NCI-H748 treated with DMSO at 0.1 percent for 48 hours (cell line): ENCODE measurements at places on chromosomes 6 and 20.

DNA sequence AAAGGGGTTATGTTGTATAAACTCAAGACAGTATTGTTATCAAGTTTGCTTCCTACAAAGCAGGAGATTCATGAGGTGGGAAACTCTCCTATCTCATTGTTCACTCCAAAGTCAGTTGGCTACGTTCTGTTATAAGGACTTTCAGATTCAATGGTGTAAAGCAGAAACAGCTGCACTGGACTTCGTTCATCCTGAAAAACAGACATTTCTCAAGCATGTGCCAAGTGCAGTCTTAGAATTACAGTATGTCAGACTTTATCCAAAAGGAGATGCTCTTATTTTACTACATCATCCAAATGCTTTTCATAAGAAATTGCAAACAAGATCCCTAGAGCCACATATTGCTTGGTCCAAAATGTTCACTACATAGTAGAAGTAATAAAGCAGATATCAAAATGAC is 14.9 kb downstream of the COL21A1 start:
- no peak for DNase-seq

- no peak for DNase-seq
Observed at GRCh38 chr6:30793521-30794194, 49.3 kb upstream of the IER3 start.

- no peak for DNase-seq
Observed at GRCh38 chr20:60331688-60332300, 373.6 kb downstream of the CDH26 start.

GRCh38 chr6:80793411-80793810 is 686.9 kb downstream of the BCKDHB start:
- no peak for DNase-seq

- DNase-seq: no peak
Observed at GRCh38 chr6:155483858-155484257, 28.2 kb upstream of the NOX3 start.

DNA sequence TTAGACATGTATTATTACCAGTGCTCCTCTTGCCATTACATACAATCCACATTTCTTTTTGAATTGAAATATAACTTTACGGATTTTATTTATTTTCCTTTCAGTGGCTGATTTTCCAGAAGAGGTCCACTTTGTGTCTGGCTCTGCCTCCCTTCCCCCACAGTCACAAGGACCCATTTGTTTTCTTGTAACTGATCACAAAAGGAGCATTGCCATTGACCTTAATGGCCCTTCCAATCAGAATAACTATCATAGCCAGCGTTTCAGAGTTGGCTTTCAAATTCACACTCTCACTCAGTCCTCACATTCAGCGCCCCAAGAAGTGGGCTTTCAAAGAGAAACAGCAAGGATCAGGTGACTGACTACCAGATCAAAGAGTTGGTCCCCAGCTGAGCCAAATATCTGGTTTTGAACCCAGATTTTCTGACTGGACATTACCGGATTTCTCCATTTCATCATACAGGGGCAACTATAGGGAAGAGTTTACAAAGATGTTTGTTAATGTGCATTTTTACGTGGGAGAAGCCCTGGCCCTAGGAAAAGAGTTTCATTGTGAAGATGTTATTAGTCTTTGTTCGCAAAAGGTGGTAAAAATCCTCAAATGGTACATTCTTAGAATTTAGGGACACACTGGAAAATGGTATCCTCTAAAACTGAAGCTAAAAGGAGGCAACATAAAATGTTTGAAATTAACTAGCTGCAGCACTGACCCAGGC is 2.0 kb upstream of the SLC22A23 start:
- DNase-seq: no peak

DNA sequence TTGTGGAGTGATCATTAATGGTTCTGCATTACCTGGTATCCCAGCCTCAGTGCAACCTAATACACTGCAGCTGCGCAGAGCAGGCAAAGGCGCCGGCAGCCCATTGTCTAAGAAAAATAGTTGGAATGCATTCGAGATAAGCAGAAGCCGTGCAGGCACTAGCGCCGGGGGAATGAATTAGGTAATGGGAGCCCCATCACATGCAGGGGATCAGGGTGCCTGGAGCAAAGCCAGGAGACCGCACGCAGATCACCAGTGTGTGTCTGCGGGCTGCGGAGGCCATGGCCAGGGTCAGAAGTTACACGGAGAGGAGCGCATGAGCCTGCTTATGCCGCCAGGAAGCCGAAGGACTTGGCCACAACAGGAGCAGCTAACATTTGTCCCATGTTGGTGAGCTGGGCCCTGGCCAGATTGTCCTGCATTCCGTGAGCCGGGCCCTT is 156.8 kb downstream of the DLL1 start:
- no peak for DNase-seq

- no peak for DNase-seq
Observed at GRCh38 chr6:159232751-159233150, 63.6 kb downstream of the FNDC1 start.

- DNase-seq: peak; percentile 68
Observed at GRCh38 chr6:138107752-138108592, 753 bp upstream of the PERP start.

DNA sequence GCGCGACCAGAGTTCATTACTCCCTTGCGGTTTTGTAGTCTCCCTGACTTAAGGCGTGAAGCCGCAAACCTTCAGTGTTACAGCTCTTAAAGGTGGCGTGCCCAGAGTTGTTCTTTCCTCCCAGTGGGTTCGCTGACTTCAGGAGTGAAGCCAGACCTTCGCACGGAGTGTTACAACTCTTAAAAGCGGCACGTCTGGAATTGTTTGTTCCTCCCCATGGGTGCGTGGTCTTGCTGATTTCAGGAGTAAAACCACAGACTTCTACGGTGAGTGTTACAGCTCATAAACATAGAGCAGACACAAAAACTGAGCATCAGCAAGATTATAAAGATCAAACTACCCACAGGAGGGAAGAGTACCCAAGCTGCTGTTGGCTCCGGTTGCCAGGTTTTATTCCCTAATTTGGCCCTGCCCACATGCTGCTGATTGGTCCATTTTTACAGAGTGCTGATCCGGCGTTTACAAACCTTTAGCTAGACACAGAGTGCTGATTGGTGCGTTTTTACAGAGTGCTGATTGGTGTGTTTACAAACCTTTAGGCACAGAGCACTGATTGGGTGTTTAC is 10.4 kb downstream of the TMEM14C start:
- DNase-seq: no peak
